ENCODE measurements at places on chromosomes 3 and 15. TPM values are rescaled to one million over a fixed set of nuclear protein-coding genes. Genes with fewer than 3 reads are reported as not detected.
A peak's percentile ranks its signal among the peaks of the same experiment; 100 is the strongest.

The ZNF148 gene
- 9.9 TPM for polyA plus RNA-seq

The PPP2R3A gene
- polyA plus RNA-seq = 1.9 TPM

- no peak for DNase-seq
Observed at GRCh38 chr3:66377800-66378199, 123.0 kb downstream of the LRIG1 start.

DNA sequence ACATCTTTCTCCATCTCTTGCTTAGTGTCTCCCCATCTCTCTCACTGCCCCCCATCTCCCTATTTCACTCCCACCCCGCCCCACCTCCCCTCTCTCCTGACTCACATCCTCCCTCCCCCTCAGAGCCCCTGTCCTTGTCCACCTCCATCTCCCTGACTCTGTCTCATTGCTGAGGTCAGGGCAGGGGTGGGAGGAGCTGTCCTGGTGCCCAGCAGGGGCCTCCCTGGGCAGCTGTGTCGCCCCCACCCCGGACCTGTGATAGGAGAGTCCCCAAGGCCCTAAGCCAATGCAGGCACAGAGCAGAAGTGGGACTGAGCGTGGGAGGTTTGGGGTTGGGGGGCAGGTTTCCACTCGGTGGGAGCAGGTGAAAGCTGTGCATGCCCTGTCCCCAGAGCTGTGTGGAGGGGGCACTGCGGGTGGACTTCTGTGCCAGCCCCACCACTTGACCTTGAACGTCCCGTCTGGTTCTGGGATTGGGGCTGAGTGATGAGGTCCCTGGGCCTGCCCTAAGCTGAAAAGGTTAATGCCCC is 210.8 kb downstream of the TBC1D2B start:
- no peak for DNase-seq

DNA sequence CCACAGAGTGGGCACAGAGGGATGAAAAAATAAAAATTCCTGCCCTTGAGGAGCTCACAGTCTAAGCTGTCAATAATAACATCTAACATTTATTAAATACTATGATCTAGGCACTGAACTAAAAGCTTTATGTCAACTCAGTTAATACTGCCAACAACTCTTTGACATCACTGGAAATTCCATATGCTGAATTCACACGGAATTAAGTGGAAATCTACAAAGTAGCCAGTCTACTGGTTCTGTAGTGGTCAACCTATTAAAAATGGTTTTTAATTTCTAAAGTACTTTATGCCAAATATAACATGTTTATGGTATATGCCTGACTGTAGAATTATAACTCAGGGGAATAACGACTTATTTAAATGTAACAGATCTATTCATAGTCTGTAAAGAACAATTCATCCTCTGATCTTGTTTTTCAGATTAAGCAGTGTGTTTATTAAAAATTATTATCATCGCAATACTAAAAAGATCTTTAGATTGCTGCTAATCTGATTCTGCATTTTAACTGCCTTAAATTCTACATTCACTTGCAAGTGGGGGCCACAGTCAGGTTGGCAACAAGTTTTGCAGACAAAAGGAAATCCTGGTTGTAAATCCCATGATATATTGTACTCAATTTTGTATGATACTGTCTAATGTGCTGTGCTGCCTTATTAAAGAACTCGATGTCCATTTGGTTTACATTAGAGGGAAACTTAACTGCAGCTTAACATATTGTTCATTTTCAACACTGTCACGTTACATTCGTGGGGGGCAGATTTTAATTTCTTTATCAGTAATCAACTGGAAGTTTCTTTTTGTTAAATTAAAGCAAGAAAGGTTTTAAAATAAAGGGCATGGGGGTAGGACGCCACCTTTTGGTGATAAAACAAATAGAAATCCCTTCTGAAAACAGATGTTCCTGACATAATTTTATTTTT is 2.6 kb upstream of the FOXP1 start:
- DNase-seq = peak; percentile 46

Measured in A549 (cell line).